ENCODE measurements at places on chromosomes 7 and 10.

- DNase-seq: no peak
Measured at GRCh38 chr7:29326864-29327263, 132.3 kb downstream of the CHN2 start.

DNA sequence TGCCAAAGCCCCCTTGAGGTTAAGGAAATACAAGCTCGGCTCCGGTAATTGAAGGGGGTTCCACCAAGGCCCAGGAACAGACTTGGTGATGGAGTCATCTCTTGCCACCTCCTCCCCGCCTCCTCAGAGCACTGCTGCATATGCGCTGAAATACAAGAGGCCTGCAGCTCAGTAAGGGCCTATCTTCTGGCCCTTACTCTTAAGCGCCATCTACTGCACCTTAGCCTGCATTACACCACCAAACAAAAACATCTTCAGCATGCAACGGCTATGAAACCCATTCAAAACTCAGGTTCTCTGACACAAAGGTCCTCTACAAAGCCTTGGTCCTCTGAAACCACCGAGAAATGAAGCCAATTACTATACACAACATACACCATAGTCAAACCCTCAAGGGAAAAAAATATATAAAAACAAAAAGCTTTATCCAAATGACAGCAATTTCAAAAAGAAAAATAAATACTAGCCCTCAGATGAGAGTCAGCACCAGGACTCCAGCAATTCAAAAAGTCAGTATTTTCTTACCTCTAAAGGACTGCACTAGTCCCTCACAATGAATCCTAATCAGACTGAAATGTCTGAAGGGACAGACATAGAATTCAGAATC, 176.8 kb upstream of the TBX20 start:
- DNase-seq: no peak

DNA sequence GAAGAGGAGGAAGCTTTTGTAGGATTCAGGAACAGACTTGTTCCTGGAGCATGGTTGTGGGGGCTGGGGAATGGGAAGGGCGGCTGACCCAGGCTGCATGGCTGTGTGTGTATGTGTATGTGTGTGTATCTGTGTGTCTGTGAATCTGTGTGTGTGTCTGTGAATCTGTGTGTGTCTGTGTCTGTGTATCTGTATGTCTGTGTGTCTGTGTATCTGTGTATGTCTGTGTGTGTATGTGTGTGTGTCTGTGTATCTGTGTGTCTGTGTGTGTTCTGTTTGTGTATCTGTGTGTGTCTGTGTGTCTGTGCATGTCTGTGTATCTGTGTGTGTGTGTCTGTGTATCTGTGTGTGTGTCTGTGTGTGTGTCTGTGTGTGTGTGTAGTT, 6.6 kb upstream of the STX1A start:
- no peak for DNase-seq

- peak; percentile 9 for DNase-seq
Measured at GRCh38 chr10:97355571-97355975, 21.0 kb upstream of the FRAT2 start.

- DNase-seq: no peak
Measured at GRCh38 chr7:72080865-72081510, 331.1 kb downstream of the CALN1 start.

- DNase-seq: no peak
Measured at GRCh38 chr10:85067955-85068354, 739.6 kb downstream of the CCSER2 start.

GRCh38 chr7:132564849-132565248, 11.4 kb downstream of the PLXNA4 start:
- DNase-seq: no peak

DNA sequence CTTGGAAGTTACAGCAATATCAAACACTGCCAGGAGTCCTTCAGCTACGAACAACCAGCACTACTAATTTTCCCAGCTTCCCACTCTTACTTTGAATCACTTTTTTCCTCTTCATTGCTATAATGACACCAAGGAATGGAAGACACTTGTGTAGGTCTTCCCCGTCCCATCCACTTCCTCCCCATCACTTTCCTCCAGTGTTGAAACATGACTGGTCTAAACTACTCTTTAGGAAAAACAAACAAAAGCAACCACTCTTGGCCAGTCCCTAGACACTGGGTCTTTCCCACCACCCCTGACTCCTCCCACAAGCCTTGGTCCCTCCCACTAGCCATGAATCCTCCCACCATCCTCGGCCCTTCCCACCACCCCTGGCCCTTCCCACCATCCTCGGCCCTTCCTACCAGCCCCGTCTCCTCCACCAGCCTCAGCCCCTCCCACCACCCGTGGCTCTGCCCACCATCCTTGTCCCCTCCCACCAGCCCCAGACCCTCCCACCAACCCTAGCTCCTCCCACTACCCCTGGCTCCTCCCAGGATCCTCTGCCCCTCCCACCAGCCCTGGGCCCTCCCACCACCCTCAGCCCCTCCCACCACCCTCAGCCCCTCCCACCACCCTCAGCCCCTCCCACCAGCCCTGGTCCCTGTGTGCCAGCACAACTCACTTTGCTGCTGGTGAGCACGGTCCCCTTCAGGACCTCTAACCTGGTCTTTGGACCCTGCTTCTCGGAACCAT, 68.5 kb downstream of the CXCL12 start:
- DNase-seq: no peak

DNA sequence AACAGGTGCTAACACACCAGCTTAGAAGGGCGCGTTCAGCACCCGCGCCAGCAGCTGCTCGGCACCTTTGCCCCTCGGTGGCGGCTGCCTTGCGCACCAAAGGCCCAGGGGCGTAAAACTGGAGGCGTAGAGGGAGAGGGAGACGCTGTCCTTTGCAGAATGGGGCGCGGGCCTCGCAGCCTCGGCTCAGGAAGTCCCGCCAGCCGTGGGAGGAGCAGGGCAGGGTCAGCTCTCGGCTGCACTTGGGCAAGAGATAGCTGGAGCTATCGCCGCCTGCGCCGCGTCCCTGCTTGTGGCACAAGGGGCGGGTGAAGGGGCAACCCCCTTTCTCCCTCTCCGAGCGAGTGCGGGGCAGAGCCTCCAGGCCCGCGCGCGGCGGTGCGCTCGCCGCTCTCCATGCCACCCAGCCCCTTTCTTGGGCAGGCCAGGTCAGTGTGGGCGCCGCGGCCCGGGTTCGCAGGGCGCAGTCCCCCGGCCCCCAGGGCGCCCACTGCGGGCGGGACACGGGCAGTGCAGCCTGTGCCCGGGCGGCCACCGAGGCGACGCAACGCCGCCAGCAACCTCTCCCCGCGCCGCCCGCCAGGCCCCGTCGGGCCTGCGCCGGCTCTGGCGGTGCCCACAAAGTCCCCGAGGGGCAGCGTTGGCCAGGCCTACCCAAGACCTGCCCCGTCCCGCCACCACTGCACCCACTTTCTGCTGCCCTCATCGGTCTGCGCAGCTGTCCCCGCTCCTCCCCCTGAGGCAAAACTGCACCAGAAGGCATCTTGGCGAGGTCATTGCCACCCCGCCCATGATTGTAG, 4.1 kb downstream of the NEUROD6 start:
- DNase-seq: no peak

DNA sequence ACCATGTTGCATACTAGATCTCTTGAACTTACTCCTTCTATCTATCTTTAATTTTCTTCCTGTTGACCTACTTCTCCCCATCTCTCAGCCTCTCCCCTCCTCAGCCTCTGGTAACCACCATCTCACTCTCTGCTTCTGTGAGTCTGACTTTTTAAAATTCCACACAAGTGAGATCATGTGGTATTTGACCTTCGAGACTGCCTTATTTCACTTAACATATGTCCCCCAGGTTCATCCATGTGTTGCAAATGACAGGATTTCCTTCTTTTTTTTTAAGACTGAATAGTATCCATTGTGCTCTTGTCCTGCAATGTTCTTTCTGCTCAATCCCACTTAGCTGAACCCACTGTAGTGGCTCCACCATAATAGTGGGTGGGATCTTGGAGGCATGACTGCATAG, 51.4 kb upstream of the DNAJC1 start:
- DNase-seq: no peak

DNA sequence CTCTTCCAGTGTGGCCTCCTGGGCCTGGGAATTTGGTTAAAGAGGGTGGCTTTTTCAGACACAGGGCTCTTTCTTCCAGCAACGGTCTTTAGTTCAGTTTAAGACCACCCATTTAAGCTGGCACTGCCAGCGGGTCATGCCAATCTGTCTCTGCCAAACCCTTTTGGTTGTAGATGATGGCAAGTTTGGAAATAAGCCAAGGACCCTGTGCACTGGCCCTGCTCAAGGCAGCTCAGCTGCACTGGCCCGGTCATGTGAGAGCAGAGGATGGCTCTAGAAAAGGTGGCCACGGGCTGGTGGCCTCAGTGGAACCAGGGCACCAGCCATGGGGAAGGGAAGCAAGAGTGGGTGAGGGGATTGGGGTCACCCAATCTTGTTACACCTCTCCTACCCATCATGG, 294.1 kb downstream of the GLRX3 start:
- no peak for DNase-seq

DNA sequence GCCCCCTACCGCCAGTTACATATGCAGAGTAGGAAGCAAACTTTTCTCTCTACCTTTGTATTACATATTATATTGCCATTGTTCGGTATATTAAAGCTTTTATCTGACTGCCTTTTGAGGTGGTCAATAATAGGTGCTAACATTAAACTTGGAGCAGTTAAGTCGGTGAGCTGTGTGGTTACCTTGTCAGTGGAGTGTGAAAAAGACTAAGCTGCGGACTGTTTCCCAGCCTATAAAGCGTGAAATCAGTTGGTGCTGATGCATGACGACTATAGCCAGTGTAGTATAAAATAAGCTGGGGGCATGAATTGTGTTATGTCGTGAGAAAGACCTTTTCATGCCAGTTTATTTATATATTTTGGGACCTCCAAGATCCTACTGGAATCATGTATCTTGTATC, 33.7 kb downstream of the R3HCC1L start:
- no peak for DNase-seq

DNA sequence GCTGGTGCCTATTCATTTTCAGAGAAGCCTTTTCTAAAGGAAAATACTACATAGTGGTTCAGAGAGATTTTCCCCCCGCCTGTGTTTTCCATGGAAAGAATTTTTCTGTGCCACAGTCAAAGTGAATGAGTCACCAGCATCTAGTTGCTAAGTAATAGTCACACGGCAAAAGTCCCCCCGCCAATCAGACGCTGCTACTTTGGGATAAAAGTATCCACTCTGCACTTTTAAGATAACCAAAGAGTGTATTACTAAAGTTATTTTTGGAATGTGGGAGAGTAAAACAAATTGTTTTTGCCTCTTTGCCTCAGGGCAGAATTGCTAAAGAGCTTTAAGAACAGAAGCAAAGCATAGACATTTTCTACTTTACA, 23.5 kb downstream of the ABLIM1 start:
- no peak for DNase-seq

DNA sequence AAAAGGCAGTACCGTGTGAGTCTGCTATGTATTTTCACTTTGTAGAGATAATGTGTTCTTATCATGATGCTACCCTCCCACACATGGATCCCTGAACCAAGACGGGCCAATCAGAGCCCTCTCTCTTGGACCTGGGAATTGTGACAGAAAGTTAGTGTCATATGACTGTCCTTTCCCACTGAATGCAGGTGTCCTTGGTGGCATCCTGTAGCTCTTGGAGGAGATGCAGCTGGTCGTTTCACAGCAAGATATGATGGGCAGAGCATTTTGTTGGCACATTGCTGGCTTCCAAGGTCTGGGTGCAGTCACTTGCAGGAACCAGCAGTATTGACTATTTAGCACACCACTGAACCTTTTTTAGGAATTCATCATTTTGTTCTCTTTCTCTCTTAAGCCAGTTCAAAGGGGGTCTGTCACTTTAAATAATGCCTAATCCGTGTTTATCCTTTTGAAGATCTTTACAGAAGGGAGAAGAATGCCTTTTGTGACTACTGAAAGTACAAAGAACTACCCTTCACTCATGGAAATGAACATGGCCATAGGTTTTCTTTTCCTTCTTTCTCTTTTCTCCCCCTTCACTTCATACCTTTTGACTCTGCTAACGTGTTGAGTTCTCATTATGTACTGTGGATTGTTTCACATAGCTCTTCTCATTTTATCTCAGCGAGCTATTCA, 125.1 kb downstream of the PLXDC2 start:
- DNase-seq: no peak

- DNase-seq: no peak
Measured at GRCh38 chr7:100791881-100792666, 35.2 kb downstream of the EPHB4 start.

GRCh38 chr7:105512415-105512814, 9.7 kb downstream of the PUS7 start:
- DNase-seq: no peak

GRCh38 chr10:1550616-1551015, 186.7 kb downstream of the ADARB2 start:
- no peak for DNase-seq

- DNase-seq: no peak
Measured at GRCh38 chr10:124622866-124623536, 121.2 kb downstream of the FAM53B start.

DNA sequence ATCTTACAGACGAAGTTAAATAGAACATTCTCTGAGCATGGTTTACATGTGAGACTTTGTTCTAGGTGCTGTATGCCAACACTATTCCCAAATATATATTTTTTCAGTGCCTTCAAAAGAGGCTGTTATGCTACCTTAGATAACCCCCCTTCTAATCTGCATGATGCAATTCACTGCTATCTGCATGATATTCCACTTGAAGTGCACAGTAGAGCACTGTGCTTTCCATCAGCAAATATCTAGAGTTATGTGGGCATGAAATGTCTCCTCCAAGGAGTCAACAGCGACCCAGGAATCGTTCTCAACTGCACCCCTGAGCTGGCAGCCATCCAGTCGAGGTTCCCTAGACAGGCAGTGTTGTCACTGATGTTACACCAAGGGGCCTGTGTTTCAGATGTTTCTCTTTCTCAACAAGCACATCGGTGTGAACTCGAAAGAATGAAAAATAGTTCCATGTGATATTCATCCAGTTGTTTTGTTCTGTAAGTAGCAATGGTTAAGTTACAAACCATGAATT, 88.3 kb downstream of the PDE1C start:
- no peak for DNase-seq

DNA sequence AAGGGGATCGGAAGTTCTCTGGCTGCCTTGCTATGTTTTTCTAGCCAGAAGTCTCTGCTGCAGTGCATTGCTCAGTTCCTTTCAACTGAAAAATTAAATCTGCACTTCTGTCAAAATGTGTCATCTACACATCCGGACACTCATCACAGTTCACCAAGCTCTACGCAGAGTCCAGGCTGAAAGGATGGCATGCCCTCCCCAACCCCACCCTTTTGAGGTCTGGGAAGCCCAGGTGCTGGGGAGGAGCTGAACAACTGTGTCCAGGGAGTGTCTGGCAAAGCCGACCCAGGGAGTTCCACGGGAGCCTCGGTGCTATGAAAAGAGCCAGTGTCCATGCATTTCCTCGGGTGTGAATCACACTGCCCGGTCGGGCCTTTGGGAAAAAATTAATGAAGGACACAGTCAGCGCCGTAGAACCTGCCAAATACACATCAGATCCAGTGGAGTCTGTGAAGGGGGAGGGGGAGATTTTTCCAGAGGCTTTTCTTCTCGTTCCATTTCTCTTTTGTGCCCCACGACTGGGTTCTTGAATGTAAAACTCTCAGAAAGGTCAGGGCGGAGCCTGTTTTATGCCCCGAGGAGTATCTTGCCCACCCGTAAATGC, 757 bp upstream of the PALS2 start:
- DNase-seq: no peak

- DNase-seq: no peak
Measured at GRCh38 chr10:26969145-26969926, 108.6 kb upstream of the ABI1 start.

- DNase-seq: no peak
Measured at GRCh38 chr10:121063744-121064143, 212.6 kb downstream of the WDR11 start.

GRCh38 chr7:28939844-28940544, 18.1 kb downstream of the TRIL start:
- no peak for DNase-seq

GRCh38 chr7:71486856-71487628, 355.1 kb downstream of the GALNT17 start:
- DNase-seq: no peak
